B cell (primary cell): ENCODE measurements at places on chromosomes 3 and 15.

DNA sequence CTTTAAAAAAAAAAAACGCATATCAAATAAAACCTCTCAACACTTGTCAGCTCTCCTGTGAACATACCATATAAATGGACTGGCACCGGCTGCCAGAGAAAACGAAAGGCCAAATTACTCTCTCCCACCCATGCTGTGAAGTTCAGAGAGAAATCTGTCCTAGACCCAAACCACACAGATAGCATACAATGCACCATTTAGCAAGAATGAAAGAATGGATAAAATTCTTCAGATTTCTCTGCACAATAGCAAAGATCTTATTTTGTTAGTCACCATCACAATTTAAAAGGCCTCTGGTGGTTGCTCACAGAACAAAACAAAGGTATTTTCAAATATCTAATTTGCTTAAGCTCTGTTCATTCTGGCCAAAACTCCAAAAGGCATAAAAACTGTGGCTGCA is 93.9 kb upstream of the BHLHE40 start:
- DNase-seq = no peak

DNA sequence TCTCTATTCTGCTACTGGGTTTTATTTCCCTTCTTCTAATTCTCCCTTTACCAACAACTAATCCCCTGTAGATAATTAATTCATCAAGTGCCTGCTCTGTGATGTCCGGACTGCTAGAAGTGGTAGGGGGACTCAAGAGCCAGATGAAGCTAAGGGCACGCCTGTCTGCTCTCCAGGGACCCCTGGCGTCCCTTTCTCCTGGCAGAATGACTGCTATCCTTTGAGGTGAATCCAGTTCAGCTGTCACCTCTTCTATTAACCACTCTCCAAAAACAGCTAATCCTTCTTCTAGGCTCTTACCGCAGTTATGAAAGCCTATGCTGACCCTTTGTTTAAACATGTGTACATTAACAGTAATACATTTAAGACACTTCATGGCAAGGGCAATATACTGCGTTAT is 1.4 kb upstream of the CHRNA7 start:
- DNase-seq = no peak

- no peak for DNase-seq
Observed at GRCh38 chr3:9247941-9248521, 1.4 kb downstream of the SRGAP3 start.

DNA sequence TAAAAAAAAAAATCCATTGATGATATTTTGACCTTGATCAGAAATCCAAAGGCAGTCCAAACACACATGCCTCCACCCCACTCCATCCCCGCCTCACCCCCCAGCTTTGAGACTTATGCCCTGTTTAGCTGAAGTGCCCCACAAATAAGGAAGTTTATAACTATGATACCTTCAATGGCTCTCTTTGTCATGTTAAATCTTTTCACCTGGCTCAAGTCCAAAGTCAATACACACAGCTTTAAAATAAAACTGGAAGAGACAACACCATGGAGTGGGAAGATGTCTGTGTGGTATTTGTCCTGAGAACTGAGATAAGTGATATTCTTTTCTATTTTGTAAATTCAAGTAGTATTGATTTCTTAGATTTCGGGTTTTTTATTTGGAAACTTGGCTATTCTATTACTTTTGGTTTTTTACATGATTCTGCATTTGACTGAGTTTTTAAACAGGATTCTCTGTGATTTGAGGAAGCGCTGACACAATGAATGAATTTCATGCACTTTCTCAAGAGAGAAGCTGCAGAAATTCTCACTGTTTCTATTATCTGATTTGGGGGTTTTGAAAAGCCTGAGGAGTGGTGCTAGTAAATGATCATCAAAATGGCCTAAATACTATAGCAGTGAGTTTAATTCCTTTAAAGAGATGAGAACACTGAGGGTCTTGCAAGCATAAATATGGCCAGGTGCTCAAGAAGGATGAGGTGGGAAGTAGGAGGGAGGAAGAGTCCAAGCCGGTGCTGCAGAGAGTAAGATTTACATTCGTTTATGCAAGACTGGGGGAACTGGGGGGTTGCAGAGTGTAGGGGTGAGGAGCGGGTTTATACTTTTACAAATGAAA is 5.2 kb downstream of the FOXB1 start:
- DNase-seq = no peak

DNA sequence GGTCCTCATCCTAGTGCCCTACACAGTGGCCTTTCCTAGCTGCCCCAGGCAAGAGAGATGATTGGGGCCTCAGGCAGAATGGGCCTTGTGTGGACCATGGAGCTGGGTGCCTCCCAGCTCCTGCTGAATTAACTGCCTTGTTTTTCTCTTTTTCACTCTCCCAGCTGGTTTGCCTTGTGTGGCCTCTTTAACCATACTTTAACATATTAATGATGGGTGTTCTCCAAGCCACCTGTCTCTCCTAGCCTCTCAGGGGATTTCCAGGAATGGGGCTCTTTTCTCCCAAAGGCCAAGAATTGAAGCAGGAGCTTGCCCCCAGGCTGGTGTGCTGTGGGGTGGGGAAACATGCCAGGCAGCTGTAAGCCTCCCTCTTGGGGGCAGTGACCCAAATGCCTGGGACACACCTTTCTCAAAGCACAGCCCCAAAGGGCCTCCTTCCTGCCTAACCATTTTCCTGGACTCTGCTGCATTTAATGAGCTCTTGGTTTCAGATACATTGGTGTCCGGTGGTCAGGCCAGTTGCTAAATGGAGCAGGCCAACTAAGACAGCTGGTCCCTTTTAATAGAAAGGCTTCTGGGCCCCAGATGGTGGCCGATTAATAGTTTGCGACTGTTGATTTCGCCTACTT is 5.6 kb downstream of the ALPK3 start:
- DNase-seq = no peak
